Regular cardiac myocyte (primary cell): ENCODE measurements at places on chromosomes 5 and 9. TPM values are rescaled to one million over a fixed set of nuclear protein-coding genes. Genes with fewer than 3 reads are reported as not detected.

IFNA21 gene
- not detected in 2 replicates for total RNA-seq

SLCO4C1 gene
- under 0.01 TPM in 2 replicates for total RNA-seq

MOB3B gene
- under 0.01 TPM in 2 replicates for total RNA-seq

IL4 gene
- not detected in 2 replicates for total RNA-seq

ANKRD33B gene
- total RNA-seq, result 1.3 and 2.3 TPM in 2 replicates

IL3 gene
- total RNA-seq, result not detected in 2 replicates

C7 gene
- 0.96 and 24.8 TPM in 2 replicates for total RNA-seq

AK6 gene
- total RNA-seq, result 26.2 and 34.7 TPM in 2 replicates

ADAMTS6 gene
- total RNA-seq, result 205 and 208 TPM in 2 replicates
